ENCODE measurements at places on chromosomes 16 and 17.

- no peak for DNase-seq
These were observed 2.6 kb downstream of the NOG start for GRCh38 chr17:56595831-56596690.

DNA sequence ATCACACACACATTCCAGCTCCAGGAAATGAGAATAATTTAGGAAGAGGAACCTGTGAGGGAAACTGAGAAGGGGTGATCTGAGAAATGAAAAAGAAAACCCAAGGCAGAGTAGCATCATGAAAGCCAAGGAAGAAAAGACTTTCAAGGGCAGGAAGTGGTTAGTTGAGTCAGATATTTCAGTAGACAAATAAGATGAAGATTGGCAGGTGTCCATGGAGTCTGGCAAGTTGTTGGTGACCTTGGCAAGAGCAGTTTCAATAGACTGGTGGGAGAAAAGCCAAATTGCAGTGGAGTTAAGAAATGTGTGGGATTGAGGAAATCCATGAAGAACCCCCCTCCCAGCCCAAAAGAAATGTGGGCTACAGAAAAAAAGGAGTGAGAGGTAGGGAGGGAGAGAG, 10.7 kb downstream of the GNAO1 start:
- no peak for DNase-seq

DNA sequence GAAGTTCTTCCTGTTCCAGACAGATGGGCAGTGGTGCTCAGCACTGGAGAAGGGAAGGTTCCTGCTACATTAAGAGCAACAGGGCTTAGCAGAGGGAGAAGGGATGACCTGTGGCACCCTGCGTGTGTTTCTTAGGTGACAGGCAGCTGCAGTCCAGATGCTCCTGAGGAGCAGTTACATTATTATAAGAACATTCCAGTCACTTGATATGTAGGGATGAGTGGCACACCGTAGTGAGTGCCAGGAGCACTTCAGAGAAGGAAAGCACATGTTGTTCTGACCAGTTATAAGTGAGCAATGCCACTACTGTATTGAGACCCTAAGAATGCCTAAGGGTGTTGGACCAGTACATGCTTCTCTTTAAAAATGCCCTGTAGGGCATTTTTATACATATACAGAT, 39.9 kb upstream of the MRC2 start:
- DNase-seq: no peak

DNA sequence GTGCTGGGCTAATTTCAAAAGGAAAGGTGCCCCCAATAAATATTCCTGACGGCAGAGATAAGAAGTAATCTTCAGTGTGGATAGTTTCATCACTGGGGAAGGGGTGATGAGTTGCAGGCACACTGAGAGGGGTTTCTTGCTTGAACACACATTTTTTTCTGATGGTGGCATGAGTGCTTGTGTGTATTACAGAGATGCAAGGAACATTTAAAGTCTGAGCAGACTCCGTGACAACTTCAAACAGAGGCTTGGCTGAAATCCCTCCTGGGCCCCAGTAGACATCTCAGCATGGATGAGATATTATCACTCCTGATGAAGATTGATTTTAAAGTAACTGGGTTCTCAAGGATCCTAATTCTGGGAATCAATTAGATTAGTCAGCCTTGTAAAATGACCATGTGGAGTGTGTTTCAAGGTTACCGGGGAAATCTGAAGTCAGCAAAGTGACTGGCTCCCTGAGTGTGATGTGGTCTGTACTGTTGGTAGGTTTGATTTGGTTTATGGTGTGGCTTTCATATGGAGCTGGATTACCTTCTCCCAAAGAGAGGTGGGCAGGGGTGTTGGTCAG, 435.8 kb upstream of the EEF2KMT start:
- DNase-seq: no peak

DNA sequence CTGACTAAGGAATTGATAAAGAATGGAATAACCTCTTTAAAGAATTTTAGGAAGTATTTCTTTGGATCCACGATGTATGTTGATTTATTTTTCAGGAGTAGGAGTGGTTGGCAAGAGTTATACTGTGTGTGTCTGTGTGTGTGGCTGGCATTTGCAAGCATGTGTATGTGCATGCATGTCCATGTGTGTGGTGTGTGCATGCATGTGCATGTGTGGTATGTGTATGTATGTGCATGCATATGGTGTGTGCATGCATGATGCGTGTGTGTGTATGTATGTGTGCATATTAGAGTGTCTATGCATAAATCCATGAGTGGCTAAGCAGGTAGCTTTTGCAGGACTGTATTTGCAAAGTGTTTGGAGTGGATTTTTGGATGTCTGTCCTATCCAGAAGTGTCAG, 120.8 kb downstream of the HS3ST2 start:
- no peak for DNase-seq

DNA sequence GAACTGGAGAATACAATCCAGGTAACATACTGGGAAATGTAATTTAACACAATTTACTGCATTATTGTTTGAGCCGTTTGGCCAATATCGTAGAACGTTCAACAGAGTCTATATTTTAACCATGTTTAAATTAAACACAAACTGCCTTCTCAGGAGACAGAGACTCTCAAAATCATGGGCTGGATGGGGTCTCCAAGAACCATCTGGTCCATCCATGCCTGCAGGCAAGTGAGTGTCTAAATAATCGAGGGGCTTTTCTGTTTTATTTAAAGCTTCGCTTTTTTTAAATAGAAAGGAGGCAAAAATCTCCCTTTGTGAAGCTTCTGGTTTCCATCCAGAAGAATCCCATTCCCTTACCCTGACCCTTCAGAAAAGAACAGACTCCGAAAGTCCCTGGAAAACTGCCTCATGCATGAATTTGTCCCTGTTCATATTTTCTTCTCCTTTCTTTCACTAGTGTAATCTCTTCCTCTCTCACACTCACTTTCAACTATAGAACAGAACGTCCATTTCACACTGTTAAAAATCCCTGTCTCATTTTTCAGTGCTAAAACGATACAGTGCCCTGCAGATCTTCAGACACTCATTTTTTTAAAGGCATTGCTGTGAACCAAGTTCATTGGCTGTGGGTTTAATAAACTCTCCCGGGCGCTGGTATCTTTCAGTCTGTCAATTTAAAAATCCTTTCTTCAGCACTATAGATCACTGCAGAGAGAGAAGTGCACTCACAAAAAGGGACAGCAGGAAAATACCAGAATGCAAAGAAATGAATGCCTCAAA, 111.4 kb upstream of the TOM1L1 start:
- DNase-seq: no peak

DNA sequence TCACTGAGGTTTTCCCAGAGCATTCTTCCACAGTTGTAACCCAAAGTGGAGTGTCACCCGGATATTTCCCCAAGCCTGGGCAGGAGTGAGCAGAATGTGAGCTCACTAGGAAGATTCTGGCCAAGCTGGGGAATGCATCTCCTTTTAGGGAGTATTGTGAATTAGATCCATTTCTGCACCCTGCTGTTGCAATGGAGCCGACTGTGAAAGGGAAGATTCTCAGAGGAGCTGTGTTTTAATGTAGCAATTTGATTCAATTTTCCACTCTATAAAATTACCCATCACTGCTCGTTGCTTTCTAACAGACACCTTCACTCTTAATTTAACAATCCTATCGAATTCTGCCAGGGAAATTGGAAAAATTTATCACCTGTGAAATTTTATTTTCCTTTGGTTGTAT, 70.8 kb downstream of the SNX11 start:
- no peak for DNase-seq

DNA sequence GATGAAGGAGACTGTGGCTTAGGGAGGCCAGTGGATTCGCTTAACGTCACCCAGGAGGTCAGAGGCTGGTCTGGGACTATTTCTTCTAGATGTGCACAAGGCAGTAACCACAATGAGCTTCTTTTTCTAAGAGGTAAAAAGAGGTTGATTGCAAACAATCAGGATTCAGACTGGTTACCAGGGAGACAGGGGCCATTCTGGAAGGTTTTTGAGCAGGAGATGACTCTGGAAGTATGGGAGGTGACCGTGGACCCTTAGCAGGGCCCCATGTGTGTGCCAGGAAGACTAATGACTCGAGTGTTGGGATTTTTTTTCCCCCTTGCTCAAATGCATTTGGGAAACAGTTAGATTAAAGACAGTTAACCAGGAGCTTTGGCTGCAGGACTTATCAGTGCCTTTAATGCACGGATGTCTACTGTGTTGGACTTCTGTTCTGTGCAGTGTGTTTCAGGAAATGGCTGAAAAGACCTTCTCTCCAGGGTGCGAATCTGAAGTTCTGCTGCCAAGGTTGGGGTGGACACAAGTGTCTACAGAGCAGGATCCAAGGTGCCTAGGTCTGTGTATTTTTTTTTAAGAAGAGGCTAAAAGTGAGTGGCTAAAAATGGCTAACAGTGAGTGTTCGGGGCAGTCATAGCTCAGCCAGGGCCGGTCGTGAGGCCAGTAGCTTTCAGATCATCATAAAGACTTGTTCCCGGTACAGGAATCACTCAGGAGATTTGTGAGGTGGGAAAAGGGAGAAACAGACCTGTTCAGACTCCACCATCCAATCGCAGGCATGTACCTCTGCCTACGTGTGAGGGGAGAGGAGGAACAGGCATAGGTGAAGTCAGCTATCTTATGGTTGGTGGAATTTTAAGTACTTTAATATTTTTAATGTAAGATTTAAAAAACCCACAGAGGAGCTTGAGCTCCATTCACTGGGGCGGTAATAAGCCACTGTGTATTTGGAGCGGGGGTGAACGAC, 82.3 kb upstream of the CIBAR2 start:
- DNase-seq: no peak
